ENCODE measurements at places on chromosomes 6 and 20. TPM values are rescaled to one million over a fixed set of nuclear protein-coding genes. Genes with fewer than 3 reads are reported as not detected.

GRCh38 chr20:20568604-20569205 is 143.7 kb downstream of the RALGAPA2 start:
- DNase-seq = peak; percentile 10

DNA sequence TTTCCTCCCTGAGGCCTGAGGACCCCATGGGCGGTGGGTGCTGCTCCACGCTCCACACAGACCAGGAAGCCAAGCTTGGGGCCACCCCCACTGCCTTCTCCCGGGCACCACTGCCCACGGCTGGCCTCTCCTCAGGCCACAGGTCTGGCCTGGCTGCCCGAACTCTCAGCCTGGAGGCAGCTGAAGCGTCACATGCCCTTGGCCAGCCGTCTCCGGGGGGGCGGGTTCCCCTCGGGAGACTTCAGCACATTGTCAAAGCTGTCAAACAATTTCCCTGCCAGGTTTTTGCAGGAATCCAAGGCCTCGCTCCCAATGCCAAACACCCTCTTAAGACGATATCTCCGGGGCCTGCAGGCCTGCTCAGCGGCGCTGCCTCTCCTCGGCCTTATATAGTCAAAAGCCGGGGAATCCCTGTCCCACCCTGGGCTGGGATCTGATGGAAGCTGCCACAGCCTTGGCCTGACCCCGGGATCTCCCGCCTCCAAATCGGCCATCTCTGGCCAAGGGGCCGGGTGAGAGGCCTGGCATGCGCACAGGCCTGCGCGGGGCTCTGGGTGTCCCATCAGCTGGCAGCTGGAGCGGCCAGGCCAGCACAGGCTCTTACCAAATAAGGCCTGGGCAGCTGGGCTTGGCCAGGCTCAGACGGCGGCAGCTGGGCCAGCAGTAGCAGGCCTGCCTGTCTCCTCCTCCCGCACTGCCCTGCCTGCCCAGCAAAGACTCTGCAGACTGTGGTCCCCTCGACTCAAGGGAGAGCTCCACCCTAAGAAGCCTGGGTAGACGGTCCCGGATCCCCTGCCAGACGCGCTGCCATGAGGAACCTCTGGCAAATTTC is 49.7 kb downstream of the RBM38 start:
- DNase-seq = no peak

GRCh38 chr20:17223553-17223952 is 3.3 kb upstream of the PCSK2 start:
- DNase-seq = no peak

GRCh38 chr6:38021571-38021970 is 202.0 kb downstream of the ZFAND3 start:
- no peak for DNase-seq

Gene ERVFRD-1
- polyA plus RNA-seq = not detected

GRCh38 chr6:63440594-63440993 is 120.8 kb upstream of the LGSN start:
- no peak for DNase-seq

Gene ARMC12
- polyA plus RNA-seq = not detected

Gene MACROD2
- not detected for polyA plus RNA-seq

Gene LY6G6F
- polyA plus RNA-seq = not detected

- no peak for DNase-seq
Observed at GRCh38 chr20:31974951-31975487, 7.1 kb downstream of the XKR7 start.

Gene MOXD1
- polyA plus RNA-seq = not detected

Gene FAM8A1
- 18.7 TPM for polyA plus RNA-seq

GRCh38 chr20:48070991-48071652 is 285.8 kb upstream of the SULF2 start:
- DNase-seq = no peak

DNA sequence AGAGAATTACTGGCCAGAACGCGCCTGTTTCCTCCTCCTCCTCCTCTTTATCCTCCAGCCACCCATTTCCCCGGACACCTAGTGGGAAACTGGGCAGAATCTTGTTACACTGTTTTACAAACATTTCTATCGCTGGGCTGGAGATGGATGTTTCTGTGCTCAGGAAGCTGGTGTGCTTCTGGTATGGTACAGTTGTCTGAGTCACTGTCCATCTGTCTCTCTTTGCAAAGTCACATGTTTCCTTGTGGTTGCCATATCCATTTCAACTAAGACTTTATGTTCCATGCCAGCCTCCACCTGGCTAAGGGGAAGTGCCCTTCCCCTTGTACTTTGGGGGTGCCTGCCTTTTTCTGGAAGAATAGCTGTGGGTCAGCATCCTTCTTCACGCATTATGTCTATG is 52.9 kb upstream of the SLC22A16 start:
- DNase-seq = no peak

- DNase-seq = no peak
Observed at GRCh38 chr6:44487002-44487401, 99.5 kb downstream of the CDC5L start.

DNA sequence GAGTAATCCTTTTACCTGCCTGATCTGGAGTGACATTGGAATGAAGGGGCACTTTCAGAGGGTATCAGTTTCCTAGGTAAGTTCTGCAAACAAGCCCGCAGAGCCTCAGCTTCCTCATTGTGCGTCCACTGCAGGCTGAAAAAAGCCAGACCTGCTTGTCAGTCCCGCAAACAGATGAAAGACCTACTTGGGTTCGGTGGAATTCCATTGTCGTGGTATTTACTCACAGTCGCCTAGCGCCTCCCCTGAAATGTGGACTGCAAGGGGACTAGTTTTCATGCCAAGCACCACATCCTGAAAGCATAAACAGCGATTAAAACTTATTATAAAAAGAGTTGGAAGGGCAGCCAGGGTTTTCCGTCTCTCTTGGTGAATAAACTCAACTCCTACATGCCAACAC is 121.5 kb downstream of the PAX1 start:
- DNase-seq = no peak

DNA sequence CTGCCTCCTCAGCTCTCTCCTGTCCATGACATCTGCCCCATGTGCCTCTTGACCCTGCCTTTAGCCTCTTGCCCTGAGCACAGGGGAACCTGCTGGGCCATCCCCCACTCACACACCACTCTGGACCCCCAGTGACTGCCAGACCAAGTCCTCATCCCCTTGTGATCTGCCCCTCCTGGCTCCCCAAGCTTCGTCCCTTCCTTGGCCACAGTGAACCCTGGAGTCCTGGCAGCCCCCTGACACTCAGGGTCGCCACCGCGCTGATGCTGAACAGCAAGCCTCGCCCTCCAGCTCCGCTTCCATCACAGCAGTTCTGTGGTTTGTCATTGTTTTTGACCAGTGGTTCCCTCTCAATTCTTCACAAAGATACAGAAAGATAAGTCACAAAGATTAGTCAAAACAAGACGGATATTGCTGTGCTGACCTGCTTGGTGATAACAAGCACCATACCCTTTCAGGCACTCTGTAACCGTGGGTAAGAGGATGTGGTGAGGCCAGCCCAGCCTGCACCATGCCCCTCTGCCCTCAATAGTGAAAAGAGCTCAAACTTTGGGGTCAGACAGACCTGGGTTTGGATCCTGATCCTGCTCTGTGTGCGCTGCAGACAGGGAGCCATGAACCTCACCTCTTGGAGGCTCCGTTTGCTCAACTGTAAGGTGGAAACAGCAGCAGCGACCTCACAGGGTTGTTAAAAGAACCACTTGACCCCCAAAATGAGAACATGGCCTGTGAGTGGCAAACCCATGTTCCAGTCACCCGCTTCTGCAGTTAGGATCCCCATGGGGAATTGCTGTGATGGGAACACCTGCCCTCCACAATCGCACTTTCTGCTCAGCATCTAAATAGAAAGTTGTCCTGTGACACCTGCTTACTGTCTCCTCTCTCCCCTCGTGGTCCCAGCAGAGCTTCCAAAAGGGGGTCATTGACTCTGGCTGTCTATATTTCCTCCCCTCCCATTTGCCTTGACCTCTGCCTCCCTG is 114.5 kb downstream of the TOX2 start:
- DNase-seq = peak; percentile 53

Gene ORC3
- polyA plus RNA-seq = 26.7 TPM

- DNase-seq = no peak
Observed at GRCh38 chr20:19812696-19813095, 54.6 kb downstream of the RIN2 start.

DNA sequence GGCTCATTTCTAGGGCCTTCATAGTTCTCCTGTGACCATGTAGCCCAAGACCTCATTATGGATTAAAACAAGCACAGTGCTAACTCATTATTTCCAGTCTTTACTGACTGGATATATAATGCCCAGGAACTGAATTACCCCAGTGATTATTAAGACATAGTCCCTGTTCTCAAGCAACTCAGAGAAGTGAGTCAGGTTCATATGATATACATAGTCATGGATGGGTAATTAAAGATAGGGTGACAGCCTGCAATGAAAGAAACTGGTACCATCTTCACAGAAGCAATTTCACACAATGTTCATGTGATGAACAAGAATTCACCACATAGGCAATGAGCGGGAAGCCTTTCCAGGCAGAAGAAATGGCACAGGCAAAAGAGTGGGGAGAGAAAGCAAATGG is 3.5 kb downstream of the TRIM27 start:
- no peak for DNase-seq

- DNase-seq = peak; percentile 71
Observed at GRCh38 chr6:137722749-137723272, 144.2 kb upstream of the TNFAIP3 start.

DNA sequence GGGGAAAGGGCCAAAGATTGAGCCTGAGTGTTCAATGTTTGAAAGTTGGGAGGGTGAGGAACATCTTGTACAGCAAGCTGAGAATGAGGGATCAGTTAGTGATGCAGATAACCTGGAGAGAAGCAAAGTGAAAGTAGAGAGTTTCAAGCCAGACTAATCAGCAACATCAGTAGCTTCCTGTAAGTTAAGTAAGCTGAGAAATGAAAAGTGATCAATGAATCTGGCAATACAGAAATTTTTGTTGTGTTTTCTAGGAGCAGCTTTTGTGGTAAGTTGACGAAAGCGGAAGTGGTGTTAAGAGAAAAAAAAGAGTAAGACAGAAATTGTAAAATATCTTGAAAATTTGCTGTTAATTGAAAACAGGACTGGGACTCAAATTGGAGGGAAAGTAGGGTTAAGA is 855.5 kb upstream of the MAP3K7 start:
- no peak for DNase-seq

GRCh38 chr6:148738946-148739821 is 7.6 kb upstream of the UST start:
- no peak for DNase-seq

GRCh38 chr6:75600768-75601167 is 912 bp upstream of the SENP6 start:
- DNase-seq = no peak

Gene SLC22A2
- polyA plus RNA-seq = not detected

Gene PNPLA1
- polyA plus RNA-seq = not detected

Measured in immature natural killer cell (primary cell).